Common myeloid progenitor, CD34-positive (primary cell): ENCODE measurements at places on chromosomes 4 and X.

DNA sequence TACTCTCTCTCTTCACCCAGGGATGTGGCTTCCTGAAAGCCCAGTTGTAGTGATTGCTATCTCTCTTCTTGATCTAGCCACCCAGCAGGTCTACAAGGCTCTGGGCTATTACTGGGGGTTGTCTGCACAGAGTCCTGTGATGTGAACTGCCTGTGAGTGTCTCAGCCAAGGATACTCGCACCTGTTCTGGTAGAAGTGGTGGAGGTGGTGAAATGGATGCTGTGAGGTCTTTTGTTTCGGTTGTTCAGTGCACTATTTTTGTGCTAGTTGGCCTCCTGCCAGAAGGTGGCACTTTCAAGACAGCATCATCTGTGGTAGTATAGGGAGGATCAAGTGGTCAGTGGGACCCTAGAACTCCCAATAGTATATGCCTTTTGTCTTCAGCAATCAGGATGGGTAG, 268.0 kb downstream of the GABRG1 start:
- DNase-seq: no peak

DNA sequence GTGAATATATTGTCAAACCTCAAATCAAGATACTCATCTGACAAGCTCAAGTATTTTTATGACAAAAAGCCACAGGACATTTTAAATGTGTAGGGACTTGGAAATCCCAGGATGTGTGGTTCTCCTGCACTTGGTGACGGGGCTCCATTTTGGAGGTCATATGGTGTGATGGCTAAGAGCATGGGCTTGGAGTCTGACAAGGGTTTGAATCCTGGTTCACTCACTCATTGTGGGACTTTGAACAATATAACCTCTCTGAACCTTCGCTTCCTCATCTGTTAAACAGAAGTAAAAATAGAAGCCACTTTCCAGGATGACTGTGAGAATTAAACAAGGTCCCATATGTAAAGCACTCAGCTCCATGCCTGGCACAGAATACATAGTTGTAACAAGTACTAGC, 99.6 kb downstream of the SMIM20 start:
- no peak for DNase-seq

- no peak for DNase-seq
Measured at GRCh38 chr4:66863481-66863880, 681.8 kb downstream of the CENPC start.

DNA sequence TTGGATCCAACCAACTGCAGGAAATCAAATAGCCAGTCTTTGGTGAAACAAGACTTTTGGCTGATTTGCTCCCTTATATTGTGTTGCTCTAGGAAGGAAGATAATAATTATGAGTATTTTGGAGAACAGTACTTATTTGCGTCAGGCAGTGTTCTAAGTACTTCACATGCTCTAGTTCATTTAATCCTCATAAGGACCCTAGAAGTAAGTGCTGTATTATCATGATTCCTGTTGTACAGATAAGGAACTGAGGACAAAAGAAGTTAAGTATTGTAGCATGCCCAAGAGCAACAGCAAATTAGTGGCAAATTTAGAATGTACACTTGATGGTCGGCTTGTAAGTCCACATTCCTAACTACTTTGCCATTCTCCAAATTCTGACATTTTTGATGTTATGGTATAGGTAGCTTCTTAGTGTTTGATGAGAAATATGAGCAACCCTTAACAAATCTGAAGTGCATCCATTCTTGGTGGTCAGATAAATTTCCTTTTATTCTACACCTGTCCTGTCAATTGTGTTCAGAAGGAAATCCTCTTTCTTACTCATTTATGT, 72.0 kb downstream of the SPRY1 start:
- DNase-seq: no peak

DNA sequence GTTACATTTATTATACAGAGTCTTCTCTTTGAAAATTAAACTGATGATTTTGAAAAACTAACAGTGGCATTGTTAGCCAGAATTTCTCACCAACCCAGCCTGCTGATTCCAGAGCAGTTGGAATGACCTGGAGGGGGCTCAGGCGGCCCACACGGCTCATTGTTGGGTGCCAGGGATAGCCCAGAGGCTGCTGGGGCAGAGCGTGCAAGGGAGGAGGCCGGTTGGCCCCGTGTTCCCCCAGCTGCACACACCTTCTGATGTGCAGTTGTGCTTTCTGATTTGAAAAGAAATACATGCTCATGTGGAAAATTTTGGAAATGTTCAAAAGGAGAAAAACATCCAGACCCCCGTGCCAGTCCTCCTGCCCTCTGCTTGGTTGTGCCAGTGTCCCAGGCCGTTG, 20.6 kb downstream of the WFS1 start:
- DNase-seq: no peak

- DNase-seq: no peak
Measured at GRCh38 chrX:148768296-148768695, 267.9 kb downstream of the AFF2 start.

DNA sequence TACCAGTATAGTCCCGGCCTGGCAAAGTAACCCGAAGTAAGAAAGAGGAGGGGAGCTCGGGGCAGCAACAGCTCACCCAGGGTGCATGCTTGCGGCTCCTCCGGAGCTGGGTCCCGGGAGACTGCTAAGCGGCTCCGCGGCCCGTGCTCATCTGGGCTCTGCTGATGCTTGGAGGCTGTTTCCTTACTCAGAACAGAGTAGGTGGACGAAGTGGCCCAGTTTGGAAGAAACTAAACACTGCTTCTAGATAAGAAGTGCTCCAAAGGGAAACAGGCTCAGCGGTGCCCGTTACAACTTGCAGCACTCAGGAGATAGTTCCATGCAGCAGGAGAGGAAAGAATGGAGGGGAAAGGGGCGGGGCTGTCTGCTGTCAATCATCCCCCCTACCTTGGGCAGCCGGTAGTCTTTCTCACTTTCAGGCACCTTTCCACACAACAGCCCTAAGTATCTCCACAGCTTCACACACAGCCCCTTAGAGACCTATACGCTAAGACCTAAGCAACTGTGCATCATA, at the start of gene COL4A6:
TSS of gene COL4A6 (minus strand) at position 313 of the 514 bp plus-strand sequence. CDS start at position 87, 226 bp downstream.
- DNase-seq: no peak
